ENCODE measurements at places on chromosomes 13 and 19.

- no peak for DNase-seq
Measured at GRCh38 chr13:39056018-39056417, 17.8 kb downstream of the NHLRC3 start.

DNA sequence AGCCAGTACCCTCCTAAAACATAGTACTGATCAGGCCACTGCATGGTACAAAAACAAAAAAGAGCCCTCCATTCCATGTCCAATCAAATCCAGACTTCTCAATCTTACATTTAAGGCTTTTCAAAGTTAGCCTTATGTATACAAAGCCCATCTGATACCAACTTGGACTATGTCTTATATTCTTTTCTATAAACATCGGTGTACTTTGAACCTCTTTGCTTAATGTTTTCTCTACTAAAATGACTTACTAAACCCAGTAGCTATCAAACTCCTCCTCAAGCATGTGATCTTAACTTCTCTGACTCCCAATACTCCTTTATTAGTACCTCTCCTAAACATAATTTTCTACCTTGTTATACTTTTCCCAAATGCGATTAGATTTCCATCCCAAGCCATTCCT is 14.8 kb downstream of the TSC22D1 start:
- DNase-seq, result no peak

DNA sequence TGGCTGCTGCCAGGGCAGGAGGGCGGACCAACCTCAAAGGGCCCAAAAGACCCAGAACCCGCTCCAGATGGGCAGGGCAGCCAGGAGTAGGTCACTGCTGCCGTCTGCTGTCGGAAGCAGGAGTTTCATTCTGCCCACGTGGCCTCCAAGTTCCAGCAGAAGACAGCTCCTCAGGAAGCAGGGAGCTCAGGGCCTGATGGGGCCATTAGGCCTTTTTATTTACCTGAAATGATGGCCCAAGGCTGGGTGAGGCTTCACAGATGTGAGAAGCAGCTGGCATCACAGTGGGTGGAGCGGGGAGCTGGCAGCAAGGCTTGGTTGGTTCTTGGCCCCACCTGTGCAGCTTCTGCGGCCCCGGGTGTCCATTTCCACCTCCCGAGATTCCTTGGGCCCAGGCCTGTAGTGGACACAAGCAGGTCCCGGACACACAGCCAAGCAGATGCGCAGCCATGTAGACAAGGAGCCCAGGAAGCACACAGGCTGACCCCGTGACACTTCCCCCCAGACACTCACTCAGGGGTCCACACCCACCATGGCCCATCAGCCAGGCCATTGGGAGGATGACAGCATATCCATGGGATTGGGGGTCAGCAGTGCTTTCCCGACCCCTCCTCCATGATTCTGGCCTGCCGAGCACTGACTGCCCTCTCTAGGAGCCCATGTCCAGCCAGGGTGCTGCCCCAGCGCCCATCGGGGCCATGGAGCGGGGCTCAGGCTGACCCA is 26.4 kb downstream of the C13orf46 start:
- no peak for DNase-seq

DNA sequence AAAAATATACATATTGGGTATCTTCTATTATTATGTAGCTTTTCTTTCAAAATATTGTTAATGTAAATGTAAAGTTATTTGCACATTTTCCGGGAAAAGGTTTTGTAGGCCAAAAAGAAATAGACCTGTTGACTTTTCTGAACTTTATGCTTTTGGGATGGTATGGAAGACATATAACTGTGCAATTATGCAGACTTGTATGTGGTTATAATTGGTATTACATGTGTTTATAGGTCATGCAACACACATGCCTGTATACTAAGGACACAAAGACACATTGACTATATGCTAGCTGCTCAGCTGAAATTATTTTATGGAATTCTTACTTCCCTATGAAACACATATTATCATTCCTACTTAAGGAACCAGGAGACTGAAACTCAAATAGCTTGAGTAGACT is 2.3 kb upstream of the NBEA start:
- no peak for DNase-seq

DNA sequence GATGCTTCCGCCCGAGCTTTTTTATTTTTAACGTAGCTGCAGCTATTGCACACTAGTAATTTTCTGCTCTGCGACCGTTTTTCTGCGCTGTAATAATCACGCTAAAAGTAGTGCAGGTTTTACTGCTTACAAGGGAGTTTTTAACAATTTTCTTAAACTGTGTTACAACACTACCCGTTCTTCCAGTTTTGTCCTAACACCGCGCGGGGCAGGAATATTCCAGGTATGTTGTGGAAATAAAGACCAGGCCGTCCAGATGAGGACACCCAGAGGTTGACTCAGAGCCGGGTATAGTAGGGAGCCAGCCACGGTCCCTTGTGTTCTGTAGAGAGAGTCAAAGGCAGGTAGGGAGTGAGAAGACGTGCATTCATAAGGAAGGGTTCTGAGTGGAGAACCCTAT is 21.7 kb downstream of the ZNF274 start:
- DNase-seq, result no peak

DNA sequence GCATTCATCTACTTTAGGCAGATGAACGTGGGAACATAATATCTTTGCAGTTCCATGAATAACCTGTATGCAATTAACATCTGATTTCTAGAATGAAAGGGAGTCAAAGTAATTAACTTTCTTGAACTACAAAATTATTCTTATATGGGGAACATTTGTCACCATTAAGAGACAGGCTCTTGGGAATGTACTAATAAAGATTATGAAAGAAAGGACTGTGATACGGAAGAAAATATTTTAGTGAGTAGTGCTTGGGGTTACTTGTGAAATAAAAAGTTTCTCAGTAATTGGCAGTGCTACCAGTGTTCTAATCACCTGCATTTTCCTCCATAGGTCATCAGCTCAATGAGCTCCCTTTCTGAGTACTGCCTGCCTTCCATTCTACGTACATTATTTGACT is 85.4 kb downstream of the FRY start:
- no peak for DNase-seq

DNA sequence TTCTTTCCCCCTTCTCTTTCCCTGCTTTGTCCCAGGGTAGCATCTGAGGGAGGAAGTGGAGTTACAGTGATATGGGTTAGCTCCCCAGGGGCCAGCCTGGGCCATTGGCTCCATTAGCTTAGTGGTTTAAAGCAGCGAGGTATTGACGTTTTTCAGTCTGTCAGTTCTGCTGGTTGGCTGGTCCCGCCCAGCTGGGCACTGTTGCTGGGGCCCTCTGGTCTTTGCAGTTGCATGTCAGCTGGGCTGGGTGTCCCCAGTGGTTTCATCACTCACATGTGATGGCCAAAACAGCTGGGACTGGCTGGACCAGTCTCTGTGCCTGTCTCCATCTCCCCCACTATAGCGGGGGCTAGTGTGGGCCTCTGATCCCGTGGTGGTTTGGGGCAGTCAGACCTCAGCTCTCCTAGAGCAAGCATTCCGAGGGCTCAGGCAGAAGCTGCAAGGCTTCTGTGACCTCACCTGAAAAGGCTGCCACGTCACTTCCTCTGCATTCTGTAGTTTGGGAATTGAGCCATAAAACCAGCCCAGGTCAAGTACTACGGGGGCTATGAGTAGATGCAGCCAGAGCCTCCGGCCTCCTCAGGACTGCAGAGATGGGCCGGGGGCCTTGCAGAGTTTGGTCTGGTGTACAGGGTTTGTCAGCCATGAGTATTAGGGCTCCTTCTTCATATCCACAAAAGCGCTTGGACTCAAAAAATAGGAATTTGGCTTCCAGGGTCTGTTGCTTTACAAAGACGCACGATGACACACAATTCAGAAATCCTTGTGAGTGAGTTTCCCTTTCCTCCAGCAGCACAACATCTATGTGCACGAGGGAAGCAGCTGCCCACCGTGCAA is 30.0 kb downstream of the TSSK6 start:
- DNase-seq, result no peak

- no peak for DNase-seq
Measured at GRCh38 chr13:30019648-30020626, 169.5 kb upstream of the UBL3 start.

DNA sequence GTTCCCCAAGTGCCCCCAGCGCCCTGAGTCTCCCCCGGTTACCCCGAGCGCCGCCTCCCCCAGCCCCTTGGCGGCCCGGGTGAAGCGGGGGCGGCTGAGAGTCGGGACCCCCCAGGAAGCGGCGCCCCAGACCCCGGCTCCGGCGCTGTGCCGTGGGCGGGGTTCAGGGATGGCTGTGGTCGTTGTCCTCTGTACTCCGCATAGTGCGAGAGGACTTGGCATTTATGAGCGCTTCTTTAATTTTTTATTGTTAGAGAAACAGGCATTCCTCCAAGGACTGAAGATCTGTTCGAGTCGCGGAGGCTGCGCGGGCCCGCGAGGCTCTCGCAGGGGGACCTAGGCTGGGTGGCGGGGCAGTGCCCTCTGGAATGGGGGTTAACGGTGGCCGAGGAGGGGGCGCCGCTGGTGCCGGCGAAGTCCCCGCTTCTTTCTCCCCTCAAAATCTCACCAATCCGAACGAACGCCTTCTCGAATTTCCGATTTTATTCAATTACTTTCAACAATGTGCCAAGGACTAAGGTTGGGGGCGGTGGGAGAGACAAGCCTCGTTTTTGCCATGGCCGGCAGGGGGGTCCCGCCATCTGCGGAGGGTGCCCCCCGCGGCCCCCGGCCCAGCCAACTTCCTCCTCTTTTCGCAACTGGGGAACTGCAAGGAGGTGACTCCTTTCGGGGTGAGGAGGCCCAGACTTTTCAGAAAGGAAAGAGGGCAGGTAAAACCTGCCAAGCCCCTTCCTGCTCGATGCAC is 596 bp upstream of the GJB2 start:
- no peak for DNase-seq

DNA sequence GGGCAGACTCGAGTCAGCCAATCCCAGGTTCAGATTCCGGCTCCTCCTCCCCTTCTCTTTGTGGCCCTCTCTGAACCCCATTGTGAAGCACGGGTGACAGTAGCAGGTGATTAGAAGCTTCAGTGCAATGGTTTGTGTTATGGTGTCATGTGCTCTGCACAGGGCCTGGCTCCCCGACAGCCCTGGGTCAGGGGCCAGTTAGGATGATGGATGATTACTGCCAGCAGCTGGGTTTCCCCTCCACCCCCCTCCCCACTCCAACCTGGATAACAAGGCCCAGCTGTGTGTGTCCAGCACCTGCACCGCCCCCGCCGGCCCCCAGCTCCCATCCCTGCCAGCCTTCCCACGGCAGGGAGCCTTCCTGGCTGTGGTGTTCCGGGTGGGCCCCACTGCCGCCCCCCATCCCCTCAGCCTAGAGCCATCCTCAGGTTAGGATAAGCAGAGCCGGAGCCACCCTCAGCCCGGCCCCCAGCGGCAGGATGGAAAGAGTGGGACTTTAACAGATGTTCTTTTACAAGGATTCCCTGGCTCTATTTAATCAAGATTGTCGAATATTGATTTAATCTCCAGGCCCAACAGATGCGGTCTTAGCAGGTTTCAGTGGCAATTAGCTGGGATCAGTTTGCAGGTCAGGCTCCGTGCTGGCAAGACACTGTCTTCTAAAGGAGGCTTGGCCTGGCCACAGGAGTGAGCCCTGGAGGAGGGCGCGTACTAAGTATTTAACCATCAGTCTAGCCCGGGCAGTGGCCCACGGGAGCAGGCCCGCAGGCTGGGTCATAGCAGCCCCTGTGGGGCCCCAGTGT is 156.2 kb downstream of the SIPA1L3 start:
- DNase-seq, result no peak

DNA sequence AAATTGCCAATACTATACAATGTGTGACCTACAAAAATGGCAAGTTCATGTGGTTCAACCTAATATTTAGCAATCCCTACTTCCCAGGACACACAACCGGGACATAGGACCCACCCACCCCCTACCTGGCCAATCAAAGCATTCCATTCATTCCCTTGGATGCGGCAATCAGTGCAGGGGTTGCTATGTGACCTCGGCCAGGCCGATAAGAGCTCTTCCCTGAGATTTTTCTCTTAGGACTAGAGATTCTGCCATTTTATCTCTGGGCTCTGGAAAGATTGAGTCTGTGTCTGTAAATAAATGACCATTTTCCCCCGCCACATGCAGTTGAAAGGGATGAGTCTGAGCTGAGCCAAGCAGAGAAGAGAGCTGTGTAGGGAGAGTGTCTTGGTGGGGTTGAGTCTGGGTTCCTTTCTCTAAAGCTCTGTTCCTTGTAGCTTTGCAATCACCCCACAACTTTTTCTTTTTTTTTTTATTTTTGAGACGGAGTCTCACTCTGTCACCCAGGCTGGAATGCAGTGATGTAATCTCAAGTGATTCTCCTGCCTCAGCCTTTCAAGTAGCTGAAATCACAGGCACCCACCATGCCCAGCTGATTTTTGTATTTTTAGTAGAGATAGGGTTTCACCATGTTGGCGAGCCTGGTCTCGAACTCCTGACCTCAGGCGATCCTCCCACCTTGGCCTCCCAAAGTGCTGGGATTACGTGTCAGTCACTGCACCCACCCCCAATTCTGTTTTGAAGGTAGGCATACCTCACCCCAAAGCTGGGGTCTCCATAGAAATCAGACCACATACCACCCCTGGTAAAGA is 7.4 kb downstream of the IFNL1 start:
- DNase-seq, result no peak

DNA sequence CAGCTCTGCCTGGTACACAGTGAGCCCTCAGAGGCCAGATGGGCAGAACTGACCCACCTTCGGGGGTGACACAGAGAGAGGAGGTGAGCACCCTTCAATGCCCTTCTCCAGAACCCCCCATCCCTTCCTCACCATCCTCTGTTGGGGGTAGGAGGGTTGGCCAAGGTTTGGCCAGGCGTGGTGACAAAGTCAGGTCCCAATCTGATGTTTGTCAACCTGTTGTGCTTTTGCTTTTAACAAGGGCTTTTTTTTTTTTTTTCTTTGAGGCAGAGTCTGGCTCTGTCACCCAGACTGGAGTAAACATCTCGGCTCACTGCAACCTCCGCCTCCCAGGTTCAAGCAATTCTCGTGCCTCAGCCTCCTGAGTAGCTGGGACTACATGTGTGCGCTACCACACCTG is 7.3 kb downstream of the PTGIR start:
- no peak for DNase-seq

DNA sequence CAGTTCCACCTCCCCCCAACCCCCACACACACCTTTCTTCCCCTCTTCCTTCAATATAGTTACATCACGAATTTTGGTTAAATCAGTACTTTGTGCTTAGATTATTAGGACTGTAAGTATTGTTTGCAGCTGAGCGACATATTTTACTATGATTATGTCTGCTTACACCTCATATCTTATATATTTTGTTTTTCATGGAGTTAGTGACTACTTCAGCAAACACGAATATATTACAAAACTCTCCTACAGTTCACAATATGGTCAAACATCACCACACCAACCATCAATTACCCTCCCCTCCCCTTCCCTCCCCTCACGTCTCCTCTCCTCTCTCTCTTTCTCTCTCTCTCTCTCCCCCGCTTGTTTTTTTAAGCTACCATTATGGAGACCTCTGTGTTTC is 152.9 kb downstream of the TBC1D4 start:
- DNase-seq, result no peak

DNA sequence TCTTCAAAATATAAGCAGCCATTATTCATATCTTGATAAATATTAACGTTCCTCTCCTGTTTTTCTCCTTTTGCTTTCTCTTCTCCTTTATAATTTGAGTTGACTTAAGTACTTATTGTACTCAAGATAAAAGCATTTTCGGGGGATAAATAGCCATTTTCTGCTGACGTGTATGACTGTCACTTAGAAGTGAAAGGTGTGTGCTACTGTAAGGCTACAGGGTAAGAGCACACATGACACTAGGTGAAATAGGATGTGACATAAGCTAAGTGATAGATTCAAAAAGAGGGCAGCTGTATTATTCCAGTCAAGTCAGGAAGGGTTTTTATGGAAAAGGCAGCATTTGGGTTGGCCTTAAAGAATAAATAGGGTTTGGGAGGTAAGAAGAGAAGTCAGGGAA is 128.5 kb downstream of the GPC6 start:
- DNase-seq, result no peak

GRCh38 chr19:55857149-55857548 is 20.8 kb downstream of the NLRP4 start:
- DNase-seq, result no peak

GRCh38 chr19:47609906-47610894 is 1.3 kb downstream of the BICRA start:
- no peak for DNase-seq
